Colonic mucosa (tissue), 4 donors: ENCODE measurements at places on chromosomes 2 and 18. TPM values are rescaled to one million over a fixed set of nuclear protein-coding genes. Genes with fewer than 3 reads are reported as not detected.

- peak; percentile 66 for DNase-seq
Observed at GRCh38 chr2:235390108-235390815, 103.6 kb upstream of the AGAP1 start.

- DNase-seq, result no peak
Observed at GRCh38 chr18:41982942-41983660, 28.1 kb downstream of the PIK3C3 start.

Gene GPR155
- total RNA-seq, result 4.0 TPM

Gene CRYGD
- total RNA-seq, result not detected

- DNase-seq, result no peak
Observed at GRCh38 chr2:63742580-63742976, 99.1 kb upstream of the UGP2 start.

Gene STARD6
- not detected for total RNA-seq

GRCh38 chr18:51196118-51196810, 1.2 kb downstream of the MEX3C start:
- DNase-seq, result peak; percentile 53

DNA sequence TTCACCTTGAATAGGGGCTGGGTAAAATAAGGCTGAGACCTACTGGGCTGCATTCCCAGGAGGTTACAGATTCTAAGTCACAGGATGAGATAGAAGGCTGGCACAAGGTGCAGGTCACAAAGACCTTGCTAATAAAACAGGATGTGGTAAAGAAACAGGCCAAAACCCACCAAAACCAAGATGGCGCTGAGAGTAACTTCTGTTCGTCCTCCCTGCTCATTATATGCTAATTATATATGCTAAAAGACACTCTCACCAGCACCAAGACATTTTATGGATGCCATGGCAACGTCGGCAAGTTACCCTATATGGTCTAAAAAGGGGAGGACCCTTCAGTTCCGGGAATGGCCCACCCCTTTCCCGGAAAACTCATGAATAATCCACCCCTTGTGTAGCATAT, 711.5 kb upstream of the KLHL29 start:
- no peak for DNase-seq
